ENCODE measurements at places on chromosomes 7 and 10.

DNA sequence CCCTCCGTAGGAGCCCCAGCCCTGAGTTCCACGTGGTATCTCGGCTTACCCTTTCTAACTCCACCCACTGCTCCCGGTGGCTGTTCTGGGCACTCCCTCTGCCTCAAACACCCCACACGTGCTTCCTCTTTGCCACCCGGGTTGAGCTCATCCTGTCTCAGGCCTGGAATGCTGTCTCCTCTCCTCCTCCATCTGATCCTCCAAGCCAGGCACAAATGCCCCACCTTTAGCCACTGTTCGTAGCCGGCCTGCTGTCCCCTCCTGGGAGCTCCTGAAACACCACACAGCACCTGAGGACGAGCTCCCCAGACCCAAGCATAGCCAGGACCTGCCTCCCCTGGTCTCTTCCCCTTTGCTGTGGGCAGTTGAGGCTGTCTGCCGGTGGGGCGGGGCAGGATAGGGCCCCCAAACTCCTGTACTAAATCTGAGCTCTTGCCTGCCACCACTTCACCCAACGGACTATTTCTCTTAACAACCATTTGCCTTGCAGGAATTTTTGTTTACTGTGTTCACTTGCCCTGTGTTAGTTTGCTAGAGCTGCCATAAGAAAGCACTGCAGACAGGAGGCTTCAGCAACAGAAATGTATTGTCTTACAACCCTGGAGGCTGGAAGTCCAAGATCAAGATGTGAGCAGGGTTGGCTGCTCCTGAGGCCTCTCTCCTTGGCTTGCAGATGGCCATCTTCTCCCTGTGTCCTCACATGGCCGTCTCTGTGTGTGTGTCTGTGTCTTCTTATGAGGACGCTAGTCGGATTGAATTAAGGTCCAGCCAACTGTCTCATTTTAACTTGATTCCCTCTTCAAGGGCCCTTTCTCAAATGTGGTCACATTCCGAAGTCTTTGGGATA, 58.3 kb upstream of the SHH start:
- DNase-seq = no peak

DNA sequence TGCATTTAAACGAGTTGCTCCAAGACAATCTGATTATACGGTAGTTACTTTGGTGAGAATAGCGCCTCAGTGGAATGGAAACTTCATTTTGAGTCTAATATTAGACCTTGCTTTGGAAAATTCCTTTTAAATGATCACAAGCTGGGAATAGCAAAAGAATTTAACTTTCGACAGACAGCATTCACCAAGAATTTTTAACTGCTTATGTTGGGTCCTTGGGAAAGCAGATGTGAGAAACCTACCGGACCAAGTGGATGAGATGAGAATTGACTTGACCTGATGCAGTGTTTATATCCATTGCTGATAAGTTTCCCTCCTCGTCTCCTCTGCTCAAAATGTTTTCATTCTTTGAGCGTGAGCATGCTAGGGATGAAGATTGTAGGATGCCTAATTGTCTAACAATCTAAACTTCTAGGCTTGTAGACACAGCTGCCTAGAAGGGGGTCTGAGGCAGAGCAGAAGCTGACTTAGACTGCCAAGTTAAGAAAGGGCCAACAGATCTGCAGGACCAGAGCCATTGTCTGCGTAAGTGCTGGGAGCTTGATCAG, 126.9 kb downstream of the CNNM2 start:
- no peak for DNase-seq

DNA sequence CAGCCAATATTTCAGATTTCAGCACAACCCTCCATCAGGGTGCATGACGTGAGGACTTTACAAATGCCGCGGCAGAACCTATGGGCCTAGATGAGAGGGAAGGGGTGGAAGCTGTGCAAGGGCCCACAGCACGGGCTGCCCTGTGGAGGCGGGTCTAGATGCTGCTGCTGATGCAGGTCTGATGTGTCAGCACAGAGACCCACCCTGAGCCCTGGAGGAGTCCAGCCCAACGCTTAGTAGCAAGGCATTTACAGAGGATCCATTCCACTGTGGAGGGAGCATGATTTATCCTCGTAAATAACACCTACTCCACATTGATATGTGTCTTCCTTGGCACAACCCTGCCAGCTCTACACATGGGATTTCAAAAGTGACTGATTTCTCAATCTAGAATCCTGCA, 48.5 kb downstream of the MYL10 start:
- no peak for DNase-seq

GRCh38 chr10:97734021-97734420, 2.9 kb upstream of the ZFYVE27 start:
- no peak for DNase-seq
